ENCODE measurements at places on chromosomes 12 and 14. TPM values are rescaled to one million over a fixed set of nuclear protein-coding genes. Genes with fewer than 3 reads are reported as not detected.

The PRKD1 gene
- total RNA-seq, result 0.28 TPM

DNA sequence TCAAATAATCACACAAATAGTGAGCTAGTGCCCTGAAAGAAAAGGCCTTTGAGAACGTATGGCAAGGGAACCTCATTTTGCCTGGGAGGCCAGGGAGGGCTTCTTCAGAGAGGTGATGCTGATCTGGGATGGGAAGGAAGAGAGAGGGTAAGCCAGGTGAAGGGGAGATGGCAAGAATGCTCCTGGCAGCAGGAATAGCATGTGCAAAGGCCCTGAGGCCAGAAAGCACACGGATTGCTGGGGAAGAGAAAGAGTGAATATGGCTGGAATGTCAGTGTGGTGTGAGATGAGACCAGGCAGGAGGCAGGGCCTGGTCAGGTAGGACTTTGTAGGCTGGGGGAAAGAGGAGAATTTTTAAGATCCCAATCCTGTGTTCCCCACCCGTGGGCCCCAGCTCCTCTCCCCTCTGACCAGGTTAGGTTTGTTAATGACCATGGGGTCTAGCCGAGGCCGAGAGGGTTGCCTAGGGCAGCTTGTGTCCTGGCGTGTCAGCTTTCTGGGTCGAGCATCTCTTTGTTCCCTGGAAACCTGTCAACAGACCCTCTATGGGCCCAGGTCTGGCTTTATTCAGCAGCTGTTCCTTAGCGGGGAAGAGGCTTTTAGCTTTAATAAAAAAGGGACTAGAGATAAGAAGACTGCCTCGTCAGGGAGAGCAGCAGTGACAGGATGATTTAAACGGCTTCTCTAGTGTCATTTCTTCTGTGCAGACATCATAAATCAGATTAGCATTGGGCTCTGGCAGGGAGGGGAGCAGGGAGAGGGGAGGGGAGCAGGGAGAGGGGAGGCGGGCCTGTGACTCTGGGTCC, 123.4 kb downstream of the ADCK1 start:
- no peak for DNase-seq
- H3K4me1 ChIP-seq, result no peaks in the 10 kb centered on the region
- H3K27me3 ChIP-seq, result no peaks in the 10 kb centered on the region
- H3K4me3 ChIP-seq, result no peak overlapping the region
- H3K36me3 ChIP-seq, result no peaks in the 10 kb centered on the region

GRCh38 chr14:72736786-72737559, 156.9 kb downstream of the DPF3 start:
- H3K27ac ChIP-seq, result no peak overlapping the region
- no peaks in the 10 kb centered on the region for H3K4me1 ChIP-seq
- DNase-seq, result no peak
- no peak overlapping the region for H3K4me3 ChIP-seq
- no peaks in the 10 kb centered on the region for H3K27me3 ChIP-seq

The OTX2 gene
- 0.22 TPM for total RNA-seq

- H3K4me3 ChIP-seq, result no peak overlapping the region
- H3K27me3 ChIP-seq, result no peaks in the 10 kb centered on the region
- no peak for DNase-seq
These were observed 45.1 kb downstream of the AKAP6 start for GRCh38 chr14:32374155-32374554.

Data from T-cell (primary cell).